ENCODE measurements at places on chromosomes 4 and X.

- peak; percentile 51 for DNase-seq
Observed at GRCh38 chrX:12138361-12139313, at the start of gene FRMPD4. FRMPD4 (plus strand) TSS chrX:12138473; CDS start chrX:12138972, 499 bp downstream.

GRCh38 chrX:46325312-46325877 is 219.8 kb downstream of the ZNF674 start:
- no peak for DNase-seq

- DNase-seq: no peak
Observed at GRCh38 chr4:137656661-137657060, 124.4 kb upstream of the PCDH18 start.

DNA sequence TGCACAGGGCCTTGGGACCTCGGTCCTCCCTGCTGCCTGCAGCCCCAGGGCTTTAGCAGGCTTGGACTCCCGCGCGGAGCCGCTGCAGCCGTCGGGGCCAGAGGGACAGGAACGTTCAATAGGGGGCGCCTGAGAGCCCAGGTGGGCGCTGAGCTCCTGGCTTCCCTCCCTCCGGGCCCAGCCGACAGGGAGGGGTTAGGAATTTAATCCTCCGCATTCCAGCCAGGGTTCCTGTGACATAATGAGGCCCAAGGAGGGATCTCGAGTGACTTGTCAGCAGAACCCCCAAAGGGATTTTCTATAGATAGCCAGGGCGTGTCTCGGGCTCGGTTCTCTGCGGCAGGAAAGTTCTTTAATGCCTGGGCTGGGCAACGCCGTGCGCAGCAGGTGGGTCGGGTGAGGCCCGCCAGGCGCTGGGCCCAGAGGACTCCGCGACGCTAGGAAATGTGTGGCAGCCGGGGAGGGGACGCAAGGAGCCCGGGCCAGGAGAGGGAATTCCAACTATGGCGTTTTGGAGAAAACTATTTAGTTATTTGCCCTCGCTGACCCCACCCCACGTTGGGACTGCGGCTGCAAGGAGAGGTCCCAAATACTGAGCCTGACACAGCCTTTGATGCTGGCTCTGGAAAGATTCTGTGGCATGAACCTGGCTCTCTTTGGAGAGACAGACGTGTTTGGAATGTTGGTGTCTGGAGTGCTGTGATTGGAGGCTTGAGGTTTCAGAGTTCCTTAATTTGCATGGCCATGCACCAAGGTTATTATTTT is 285.2 kb upstream of the GATB start:
- DNase-seq: no peak

- DNase-seq: no peak
Observed at GRCh38 chrX:153870791-153871360, 15.1 kb downstream of the L1CAM start.

DNA sequence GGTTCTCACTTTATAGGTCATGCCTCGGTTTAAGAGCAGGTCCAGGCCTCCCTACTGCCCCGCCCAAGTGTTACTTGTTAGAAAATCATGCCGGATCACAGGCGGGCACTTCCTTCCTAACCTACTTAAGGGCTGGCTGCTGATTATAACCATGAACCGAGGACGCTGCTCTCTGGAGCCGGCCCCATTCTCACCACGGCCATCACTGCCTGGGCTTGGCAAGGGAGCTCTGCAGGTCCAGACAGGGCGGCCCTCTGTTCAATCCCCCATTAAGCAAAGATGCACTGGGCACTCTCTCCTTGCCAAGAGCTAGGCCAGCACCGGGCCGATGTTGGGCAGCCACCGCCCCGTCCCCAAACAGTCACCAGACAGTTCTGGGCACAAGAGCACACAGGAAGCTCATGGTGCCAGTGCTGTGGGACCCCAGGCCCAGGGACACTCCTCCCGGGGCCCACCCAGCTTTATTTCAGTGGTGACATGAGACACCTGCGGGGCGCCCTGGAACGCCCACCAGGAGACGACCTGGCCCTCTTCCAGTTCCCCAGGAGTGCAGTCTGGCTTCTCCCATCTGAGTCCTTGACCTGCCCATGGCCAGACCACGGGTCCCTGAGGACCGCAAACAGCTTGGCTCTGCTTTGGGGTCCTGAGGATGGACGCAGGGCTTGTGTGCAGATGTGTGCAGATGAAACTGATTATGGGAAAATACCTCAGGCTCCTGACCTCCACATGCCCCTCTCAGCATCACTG is 44.0 kb downstream of the ABLIM2 start:
- peak; percentile 60 for DNase-seq

DNA sequence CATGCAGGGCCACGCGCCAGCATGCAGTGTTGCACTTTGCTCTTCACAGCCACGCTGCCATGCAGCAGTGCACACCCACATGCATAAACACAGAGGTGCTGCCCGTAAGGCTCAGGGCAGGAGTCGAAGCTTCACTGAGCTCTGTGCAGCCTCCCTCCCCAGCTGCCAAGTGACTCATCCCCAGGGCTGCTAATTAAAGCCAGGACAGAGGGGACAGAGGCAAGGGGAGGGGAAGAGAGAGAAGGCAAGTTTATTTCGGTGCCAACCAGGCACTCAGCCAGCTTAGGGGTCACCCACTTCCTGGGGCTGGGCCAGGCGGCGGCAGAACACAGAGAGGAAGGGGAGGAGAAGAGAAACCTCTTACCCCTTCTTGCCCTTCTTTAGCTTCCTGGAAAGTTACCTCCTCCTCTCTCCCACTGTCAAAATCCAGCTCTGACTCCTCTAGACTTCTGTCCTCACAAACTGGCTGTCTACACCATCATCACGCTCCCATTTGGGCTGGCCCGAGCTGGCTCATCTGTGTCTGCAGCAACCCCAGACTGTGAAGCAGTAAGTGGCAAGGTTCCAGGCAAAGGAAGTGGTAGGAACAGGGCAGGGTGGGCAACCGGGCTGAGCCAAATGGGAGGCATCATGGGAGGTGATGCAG is 6.2 kb upstream of the IQSEC2 start:
- DNase-seq: peak; percentile 65

- DNase-seq: no peak
Observed at GRCh38 chrX:76918033-76918432, 490.5 kb downstream of the MAGEE1 start.

- DNase-seq: no peak
Observed at GRCh38 chr4:83139514-83140156, 25.1 kb upstream of the PLAC8 start.

GRCh38 chr4:183636503-183636902 is 22.5 kb downstream of the RWDD4 start:
- DNase-seq: no peak

DNA sequence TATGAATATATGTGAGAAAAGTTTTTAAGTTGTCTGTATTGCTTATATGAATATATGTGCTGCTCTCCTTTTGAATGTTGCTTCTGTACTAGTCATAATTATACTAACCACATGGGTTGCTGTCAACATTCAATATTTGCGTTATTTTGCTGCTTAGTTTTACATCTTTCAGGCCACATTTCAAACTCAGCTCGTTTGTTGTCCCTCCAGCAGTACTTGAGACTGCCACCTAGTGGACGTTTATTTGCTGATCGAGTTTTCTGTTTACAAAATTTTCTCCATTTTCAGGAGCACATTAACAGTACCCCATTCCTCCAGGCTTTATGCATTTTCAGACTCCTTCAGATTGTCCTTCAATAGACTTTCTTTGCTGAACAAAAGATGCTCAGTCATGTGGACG is 75.8 kb downstream of the NUDT11 start:
- no peak for DNase-seq

- DNase-seq: no peak
Observed at GRCh38 chr4:83558059-83558653, 22.2 kb downstream of the GPAT3 start.
